CD4-positive, alpha-beta T cell (primary cell): ENCODE measurements at places on chromosomes 7 and 10. TPM values are rescaled to one million over a fixed set of nuclear protein-coding genes. Genes with fewer than 3 reads are reported as not detected.

GRCh38 chr7:156461881-156462665 lies 178.5 kb upstream of the RNF32 start:
- no peak for DNase-seq
- no peaks in the 10 kb centered on the region for H3K27me3 ChIP-seq
- no peaks in the 10 kb centered on the region for H3K4me1 ChIP-seq

GRCh38 chr10:109740436-109740835 lies 182.9 kb downstream of the XPNPEP1 start:
- H3K27ac ChIP-seq: no peak overlapping the region
- H3K4me3 ChIP-seq: no peak overlapping the region
- no peaks in the 10 kb centered on the region for H3K36me3 ChIP-seq
- DNase-seq: no peak
- no peaks in the 10 kb centered on the region for H3K4me1 ChIP-seq

TMEM229A gene
- not detected for total RNA-seq

DNA sequence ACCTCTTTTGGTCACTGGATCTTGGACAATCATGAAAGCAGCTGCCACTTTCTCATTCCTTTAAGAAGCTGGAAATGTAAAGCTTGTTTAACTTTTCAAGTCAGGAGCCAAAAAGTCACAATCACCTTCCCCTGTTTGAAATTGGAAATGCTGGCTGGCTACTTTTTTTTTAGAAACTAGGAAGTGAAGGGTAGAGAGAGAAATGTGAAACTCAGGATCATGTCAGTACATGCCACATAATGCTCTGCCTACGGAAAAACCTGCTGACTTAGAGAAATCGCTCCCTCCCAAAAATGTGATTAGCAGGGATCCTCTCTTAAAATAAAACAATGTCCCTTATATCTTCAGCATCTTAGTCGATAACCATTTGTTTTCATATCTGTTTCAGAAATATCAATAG lies 188.4 kb upstream of the C7orf33 start:
- no peak overlapping the region for H3K4me3 ChIP-seq
- no peak for DNase-seq
- no peaks in the 10 kb centered on the region for H3K36me3 ChIP-seq

CPA2 gene
- total RNA-seq: not detected

- H3K27me3 ChIP-seq: peaks cover 55% of the 10 kb centered on the region
- no peaks in the 10 kb centered on the region for H3K36me3 ChIP-seq
- no peak overlapping the region for H3K27ac ChIP-seq
- peak overlapping the region; percentile 36 for H3K4me3 ChIP-seq
Measured at GRCh38 chr10:21515361-21516241, 9.9 kb downstream of the SKIDA1 start.

DNA sequence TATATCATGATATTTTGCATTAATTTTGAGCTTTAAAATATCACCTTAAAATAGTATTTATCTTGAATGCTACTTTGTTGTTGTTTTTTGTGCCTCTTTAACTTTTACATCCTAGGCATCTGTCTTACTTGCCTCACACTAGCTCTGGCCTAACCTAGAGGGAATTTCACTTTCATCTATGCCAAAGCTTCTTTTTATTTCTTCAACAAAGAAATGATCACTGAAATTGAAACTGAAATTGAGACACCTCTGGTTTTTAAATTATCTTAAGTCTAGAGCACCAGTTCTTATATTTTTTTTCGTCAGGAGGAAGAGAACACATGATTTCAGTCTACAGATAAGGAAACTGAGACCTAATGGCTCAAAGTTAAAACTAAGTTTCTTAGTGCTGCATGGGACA lies 3.5 kb upstream of the SCIN start:
- H3K27me3 ChIP-seq: peaks cover 20% of the 10 kb centered on the region
- H3K4me1 ChIP-seq: peaks cover 19% of the 10 kb centered on the region
- no peaks in the 10 kb centered on the region for H3K36me3 ChIP-seq
- no peak overlapping the region for H3K4me3 ChIP-seq

DNA sequence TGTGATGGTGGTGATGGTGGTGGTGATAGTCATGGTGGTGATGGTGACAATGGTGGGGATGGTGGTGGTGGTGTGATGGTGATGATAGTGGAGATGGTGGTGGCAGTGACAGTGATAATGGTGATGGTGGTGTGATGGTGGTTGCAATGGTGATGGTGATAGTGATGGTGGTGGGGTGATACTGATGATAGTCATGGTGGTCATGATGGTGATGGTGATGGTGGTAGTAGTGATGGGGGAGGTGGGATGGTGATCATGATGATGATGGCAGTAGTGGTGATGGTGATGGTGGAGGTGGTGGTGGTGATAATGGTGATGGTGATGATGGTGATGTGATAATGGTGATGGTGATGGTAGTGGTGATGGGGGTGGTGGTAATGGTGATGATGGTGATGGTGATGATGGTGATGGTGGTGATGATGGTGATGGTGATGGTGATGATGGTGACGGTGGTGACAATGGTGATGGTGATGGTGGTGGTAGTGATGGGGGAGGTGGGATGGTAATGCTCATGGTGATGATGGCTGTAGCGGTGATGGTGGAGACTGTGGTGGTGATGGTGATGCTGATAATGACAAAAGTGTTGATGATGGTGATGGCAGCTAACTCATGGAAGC lies 4.7 kb upstream of the PWWP2B start:
- H3K27me3 ChIP-seq: no peaks in the 10 kb centered on the region

- peaks cover 12% of the 10 kb centered on the region for H3K4me1 ChIP-seq
- H3K27ac ChIP-seq: no peak overlapping the region
- no peaks in the 10 kb centered on the region for H3K27me3 ChIP-seq
- H3K36me3 ChIP-seq: no peaks in the 10 kb centered on the region
Measured at GRCh38 chr10:88979153-88979562, 11.4 kb upstream of the FAS start.

DNA sequence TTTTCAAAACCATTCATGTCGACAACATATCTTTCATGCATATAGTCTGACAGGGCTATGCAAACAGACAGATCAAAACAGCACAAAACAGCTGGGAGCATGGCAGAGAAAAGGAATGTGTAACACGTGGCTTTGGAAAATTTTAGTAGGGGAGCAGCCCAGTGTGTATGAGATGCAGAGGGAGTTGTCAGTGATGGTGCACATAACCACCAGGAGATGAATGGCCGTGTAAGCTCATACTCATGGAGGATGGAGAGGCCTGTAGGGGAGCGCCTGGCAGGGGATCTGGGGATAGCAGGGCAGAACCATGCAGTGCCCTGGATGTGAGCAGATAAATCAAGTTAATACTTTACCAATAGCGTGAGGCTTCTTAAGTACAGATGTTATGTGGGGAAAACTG lies 45.7 kb downstream of the RHOBTB1 start:
- no peak overlapping the region for H3K4me3 ChIP-seq
- H3K4me1 ChIP-seq: no peaks in the 10 kb centered on the region
- no peak for DNase-seq
- H3K27me3 ChIP-seq: no peaks in the 10 kb centered on the region

- H3K27me3 ChIP-seq: no peaks in the 10 kb centered on the region
- H3K4me3 ChIP-seq: no peak overlapping the region
- H3K4me1 ChIP-seq: peaks cover 7% of the 10 kb centered on the region
- H3K27ac ChIP-seq: no peak overlapping the region
Measured at GRCh38 chr7:130349911-130350782, 5.5 kb downstream of the CPA5 start.

- H3K27ac ChIP-seq: no peak overlapping the region
- H3K36me3 ChIP-seq: no peaks in the 10 kb centered on the region
- H3K4me1 ChIP-seq: no peaks in the 10 kb centered on the region
- no peaks in the 10 kb centered on the region for H3K27me3 ChIP-seq
Measured at GRCh38 chr7:118855290-118855689, 630.8 kb downstream of the ANKRD7 start.

GRCh38 chr10:34169131-34169530 lies 646.0 kb downstream of the PARD3 start:
- H3K4me3 ChIP-seq: no peak overlapping the region
- H3K36me3 ChIP-seq: no peaks in the 10 kb centered on the region
- no peaks in the 10 kb centered on the region for H3K4me1 ChIP-seq
- DNase-seq: no peak
- H3K27ac ChIP-seq: no peak overlapping the region

DNA sequence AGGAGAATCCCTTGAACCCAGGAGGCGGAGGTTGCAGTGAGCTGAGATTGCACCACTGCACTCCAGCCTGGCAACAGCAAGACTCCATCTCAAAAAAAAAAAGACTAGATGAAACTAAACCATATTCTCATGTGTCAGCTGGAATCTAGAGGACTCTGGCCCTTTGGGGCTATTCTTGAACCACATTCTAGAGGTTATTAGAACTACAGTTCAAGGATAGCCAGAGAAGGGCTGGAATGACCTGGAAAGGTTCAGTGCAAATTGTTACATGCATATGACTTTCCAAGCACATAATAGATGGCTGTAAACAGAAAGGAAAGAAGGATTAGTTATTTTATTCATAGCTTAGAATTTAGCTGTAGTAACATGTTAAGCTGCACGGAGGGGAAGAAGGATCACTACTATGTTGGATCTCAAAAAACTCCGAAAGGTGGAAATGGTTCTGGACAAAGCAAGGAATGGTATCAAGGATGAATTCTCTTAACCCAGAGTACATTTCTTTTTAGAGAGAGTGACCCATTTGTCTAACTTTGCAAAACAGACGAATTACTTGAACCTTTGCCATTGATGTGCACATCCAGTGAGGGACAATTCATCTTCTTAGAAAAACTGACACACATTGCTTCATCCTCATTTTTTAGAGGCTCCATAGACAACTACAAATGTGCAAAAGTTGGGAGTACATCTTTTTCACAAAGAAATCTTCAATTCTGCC lies 124.0 kb upstream of the SAMD8 start:
- DNase-seq: no peak
- no peaks in the 10 kb centered on the region for H3K4me1 ChIP-seq
- no peak overlapping the region for H3K4me3 ChIP-seq
- H3K27ac ChIP-seq: no peak overlapping the region
- no peaks in the 10 kb centered on the region for H3K27me3 ChIP-seq
- H3K36me3 ChIP-seq: peaks cover 35% of the 10 kb centered on the region

KCP gene
- total RNA-seq: not detected

- peak overlapping the region; percentile 37 for H3K27ac ChIP-seq
- peak; percentile 51 for DNase-seq
- peak overlapping the region; percentile 72 for H3K4me3 ChIP-seq
- H3K27me3 ChIP-seq: no peaks in the 10 kb centered on the region
Measured at GRCh38 chr7:5528071-5528814, 104.6 kb upstream of the TNRC18 start.

PNLIPRP3 gene
- total RNA-seq: not detected

SPAG6 gene
- not detected for total RNA-seq

GRCh38 chr7:141123522-141123921 lies 49.7 kb downstream of the TMEM178B start:
- peaks cover 7% of the 10 kb centered on the region for H3K27me3 ChIP-seq
- H3K4me1 ChIP-seq: no peaks in the 10 kb centered on the region
- H3K36me3 ChIP-seq: no peaks in the 10 kb centered on the region
- no peak overlapping the region for H3K27ac ChIP-seq
- H3K4me3 ChIP-seq: no peak overlapping the region

HMX2 gene
- total RNA-seq: not detected

ZPBP gene
- not detected for total RNA-seq

DNA sequence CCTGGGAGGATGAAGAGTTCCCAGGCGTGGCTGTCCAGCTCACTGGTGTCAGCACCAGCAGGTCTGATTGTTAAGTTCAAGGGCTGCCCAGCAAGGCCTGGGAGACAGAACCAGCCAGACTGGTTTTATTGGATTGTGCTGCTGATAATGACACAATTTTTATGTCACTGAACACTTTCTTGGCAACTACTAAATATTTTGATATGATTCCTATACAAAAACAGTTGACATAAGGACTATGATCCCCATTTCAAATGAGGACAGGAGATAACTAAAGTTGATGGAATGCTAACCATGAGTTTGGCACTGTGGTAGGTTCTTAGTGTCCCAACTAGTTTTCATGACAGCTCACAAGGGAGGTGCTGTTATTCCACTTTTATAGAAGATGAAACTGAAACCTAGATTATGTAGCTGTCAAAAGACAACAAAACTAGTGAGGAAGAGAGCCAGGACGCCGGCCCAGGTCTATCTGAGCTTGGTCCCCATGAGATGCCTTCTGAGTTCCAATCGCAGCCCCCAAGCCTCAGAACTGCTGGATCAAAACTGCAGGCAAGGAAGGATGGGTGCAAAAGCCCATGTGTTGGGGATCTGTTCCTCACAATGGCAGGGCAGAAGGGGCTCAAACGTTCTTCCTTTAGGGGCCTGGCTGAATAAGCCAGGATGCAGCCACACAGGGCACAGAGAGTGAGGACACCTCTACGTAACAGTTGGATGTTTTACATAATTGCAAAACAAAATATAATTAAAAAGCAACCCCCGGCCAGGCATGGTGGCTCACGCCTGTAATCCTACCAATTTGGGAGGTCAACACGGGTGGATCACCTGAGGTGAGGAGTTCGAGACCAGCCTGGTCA lies 52.8 kb downstream of the COBL start:
- no peak overlapping the region for H3K27ac ChIP-seq
- H3K27me3 ChIP-seq: no peaks in the 10 kb centered on the region
- no peaks in the 10 kb centered on the region for H3K4me1 ChIP-seq
- no peaks in the 10 kb centered on the region for H3K36me3 ChIP-seq
- no peak for DNase-seq
- H3K4me3 ChIP-seq: no peak overlapping the region

RAPGEF5 gene
- total RNA-seq: not detected

DNA sequence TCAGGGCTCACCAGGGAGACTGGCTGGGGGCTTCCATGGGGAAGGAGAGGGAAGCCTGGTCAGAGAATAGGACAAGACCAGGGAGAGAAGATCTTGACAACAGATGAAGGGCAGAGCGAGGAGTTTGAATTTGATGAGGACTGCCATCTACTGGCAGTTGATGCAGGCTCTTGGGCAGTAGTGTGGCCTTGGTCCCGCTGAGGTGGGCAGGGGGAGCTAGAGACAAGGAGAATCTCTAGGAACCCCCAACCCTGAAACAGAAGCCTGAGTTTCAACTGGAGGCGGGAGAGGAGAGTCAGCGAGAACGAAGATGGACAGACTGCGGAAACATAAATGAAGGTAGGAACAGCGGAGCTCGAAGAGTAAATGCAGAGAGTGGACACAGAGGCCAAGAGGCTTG lies 81.0 kb downstream of the PPP1R3C start:
- no peaks in the 10 kb centered on the region for H3K27me3 ChIP-seq
- no peaks in the 10 kb centered on the region for H3K36me3 ChIP-seq
- no peak for DNase-seq
- no peak overlapping the region for H3K4me3 ChIP-seq
- H3K4me1 ChIP-seq: no peaks in the 10 kb centered on the region

DNA sequence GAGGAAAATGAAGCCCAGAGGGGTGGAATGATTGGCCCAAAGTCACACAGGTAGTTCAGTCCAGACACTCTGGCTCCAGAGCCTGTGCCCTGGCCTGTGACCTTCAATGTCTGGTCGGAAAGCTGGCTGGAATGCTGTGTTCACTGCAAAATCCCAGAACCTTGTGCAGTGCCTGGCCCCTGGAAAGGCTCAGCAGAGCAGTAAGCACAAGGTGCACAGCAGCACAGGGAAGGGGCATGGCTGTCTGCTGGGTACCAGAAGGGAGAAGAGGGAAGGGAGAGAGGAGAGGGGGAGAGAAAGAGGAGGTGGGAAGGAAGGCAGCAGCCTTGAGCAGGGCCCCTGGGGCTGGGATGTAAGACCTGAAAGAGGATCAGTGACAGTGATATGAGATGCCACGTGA lies 28.4 kb upstream of the C10orf71 start:
- H3K27ac ChIP-seq: no peak overlapping the region
- no peaks in the 10 kb centered on the region for H3K4me1 ChIP-seq
- DNase-seq: no peak
- no peaks in the 10 kb centered on the region for H3K36me3 ChIP-seq

- peaks cover 38% of the 10 kb centered on the region for H3K36me3 ChIP-seq
- DNase-seq: no peak
- H3K4me1 ChIP-seq: peaks cover 69% of the 10 kb centered on the region
- H3K27me3 ChIP-seq: no peaks in the 10 kb centered on the region
Measured at GRCh38 chr7:74176555-74176954, 2.4 kb downstream of the EIF4H start.

ABCB1 gene
- total RNA-seq: 12.2 TPM

GRCh38 chr7:131401194-131401593 lies 73.5 kb downstream of the MKLN1 start:
- H3K36me3 ChIP-seq: peaks cover 25% of the 10 kb centered on the region
- no peak for DNase-seq
- H3K4me1 ChIP-seq: no peaks in the 10 kb centered on the region
- no peak overlapping the region for H3K27ac ChIP-seq
